Activated CD4-positive, alpha-beta T cell treated with anti-CD3 and anti-CD28 coated beads, Interleukin-2, Interleukin-6, amounts not matched to agents 100 ng/mL and 50 ng/mL, durations not matched to agents 16 hours and 8 hours (primary cell): ENCODE measurements at places on chromosomes 11 and 22.

GRCh38 chr11:6824136-6824823 lies 21.2 kb upstream of the OR10A5 start:
- no peak for DNase-seq

DNA sequence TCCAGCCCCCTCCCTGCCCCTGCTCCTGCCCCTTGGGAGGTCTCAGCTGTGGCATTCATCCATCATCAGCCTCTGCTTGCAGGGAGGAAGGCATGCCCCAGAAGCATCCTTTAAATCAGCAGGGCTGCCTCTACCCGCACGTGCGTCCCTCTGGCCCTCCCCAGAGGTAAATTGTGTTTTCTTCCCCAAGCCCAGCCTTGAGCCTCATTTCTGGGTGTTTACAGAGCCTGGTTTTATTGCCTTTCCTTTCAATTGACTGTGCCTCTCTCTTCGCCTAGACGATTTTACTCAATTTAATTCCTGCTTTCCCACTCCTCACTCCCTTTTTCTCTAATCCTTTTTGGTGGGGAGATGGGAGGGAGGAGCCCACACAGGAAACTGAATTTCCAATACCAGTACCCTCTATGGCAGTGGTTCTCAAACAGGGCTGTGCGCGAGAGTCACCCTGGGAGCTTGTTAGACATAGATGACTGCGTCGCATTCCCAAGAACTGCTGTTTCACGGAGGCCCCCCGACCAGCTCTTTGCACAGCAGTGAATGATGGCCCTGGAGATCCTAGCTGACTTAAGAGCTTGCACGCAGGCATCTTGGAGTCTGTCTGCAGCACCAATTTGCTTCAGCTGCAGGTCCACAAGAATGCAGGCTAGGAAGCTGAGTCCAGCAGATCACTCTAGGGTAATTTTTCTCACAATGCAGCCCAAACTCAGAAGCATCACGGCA lies 15.1 kb upstream of the OAF start:
- DNase-seq, result no peak

DNA sequence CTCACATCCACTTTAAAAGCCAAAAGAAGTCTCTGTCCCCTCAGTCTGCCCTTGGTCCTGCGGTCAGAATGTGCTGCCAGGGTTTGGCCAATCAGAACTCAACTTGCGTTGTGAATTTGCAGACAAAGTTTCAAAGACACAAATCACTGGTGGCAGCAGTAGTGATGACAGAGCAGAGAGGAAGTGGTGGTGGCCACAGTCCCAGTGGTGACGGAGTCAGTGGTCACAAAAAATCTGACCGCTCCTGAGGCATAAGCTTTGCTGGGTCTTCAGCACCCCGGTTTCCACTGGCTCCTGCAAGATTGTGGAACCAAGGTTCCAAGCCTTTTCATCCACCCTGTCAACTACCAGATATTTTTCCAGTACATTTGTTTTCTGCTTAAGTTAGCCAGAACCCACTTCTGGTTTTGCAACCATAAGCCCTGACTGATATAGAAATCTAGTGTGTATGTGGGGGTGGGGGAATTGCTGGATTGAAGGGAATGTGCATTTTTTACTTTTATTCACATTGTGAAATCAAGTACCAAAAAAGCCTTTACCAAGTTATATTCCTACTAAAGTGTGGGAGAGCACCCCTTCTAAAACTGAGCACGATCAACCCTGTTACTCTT lies 112.3 kb downstream of the TMPRSS5 start:
- DNase-seq, result peak; percentile 83

DNA sequence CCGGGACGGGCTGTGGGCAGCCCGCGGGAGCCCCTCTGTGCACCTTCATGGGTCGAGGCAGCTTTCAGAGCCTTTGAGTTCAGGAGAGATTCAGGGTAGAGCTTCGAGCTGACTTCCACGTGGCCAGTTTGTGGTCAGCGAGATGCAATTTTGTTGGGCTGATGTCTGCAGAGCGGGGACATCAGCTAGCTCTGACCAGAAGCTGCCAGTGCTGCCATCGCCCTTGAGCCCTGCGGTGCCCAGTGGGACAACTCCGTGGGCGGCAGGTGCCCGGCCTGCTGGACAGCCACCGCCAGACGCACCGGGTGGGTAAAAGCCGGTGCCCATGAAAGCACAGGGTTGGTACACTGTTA lies 719 bp downstream of the TALDO1 start:
- DNase-seq, result no peak

DNA sequence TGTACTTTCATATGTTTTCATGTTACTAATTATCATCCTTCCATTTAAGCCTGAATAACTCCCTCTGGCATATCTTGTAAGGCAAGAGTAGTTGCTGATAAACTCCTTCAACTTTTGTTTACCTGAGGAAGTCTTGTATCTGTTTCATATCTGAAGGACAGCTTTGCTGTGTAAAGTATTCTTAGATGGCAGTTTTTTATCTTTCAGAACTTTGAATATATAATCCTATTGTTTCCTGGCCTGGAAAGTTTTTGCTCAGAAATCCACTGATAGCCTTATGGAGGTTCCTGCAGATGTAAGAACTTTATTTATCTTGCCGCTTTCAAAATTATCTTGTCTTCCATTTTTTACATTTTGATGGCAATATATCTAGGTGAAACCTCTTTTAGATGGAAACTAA lies 69.1 kb downstream of the KCNQ1OT1 start:
- no peak for DNase-seq

DNA sequence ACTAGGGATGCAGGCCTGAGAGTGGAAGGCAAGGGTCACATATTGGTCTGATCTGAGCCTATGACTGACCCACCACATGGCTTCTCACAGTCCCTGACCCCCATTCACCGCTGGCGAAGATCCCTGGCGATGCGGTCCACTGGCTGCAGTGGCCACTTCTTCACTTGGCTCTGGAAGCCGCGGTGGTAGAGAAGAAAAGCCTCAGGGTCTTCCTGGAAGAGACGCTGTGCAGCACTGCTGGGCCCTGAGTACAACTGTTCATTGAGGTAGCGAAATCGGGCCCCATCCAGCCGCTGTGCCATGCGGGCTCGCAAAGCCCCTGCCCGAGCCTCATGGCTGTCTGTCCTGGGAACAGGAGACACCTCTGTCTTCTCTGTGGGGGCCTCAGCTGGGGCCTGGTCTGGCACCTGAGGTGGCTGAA lies 2.4 kb downstream of the RRP8 start:
- no peak for DNase-seq

DNA sequence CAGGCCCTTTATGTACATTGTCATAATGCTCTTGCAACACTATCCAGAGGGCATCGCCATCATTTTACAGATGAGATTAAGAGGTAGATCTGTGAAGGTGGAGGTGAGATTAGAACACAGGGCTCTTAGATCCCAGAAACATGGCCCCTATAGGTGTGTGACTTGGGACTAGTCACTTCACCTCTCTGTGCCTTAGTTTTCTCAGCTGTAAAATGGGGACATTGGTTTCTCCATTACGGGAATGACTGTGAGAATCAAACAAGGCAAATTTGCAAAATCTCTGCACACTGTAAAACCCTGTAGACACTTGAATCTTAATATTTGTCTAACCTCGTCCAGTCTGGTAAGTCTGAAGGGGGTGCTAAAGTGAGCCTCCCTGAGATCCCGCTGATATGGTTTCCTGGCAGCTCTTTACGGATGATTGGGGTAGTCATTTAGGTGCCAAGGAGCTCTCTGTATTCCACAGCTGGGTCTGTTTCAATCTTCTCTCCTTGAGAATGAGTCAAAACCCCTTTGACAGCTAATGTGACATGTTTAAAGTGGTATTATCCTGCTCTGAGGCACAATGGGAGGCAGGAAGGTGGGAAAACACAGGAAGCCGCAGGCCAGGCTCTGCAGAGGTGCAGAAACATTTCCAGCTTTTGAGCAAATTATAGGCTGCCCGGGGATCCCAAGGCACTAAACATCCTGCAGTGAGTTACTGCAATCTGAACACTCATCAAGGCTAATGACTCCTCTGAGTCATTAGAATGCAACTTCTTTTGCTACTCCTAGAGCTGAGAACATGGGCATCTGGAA lies 140.8 kb downstream of the CCDC81 start:
- no peak for DNase-seq
